T-helper 2 cell (primary cell): ENCODE measurements at places on chromosomes 6 and 20.

GRCh38 chr20:14902432-14903089 lies 565.1 kb upstream of the FLRT3 start:
- no peak for DNase-seq

- DNase-seq = no peak
Observed at GRCh38 chr6:47852727-47853126, 70.9 kb downstream of the OPN5 start.

- no peak for DNase-seq
Observed at GRCh38 chr6:63790334-63790733, 154.7 kb downstream of the PHF3 start.

DNA sequence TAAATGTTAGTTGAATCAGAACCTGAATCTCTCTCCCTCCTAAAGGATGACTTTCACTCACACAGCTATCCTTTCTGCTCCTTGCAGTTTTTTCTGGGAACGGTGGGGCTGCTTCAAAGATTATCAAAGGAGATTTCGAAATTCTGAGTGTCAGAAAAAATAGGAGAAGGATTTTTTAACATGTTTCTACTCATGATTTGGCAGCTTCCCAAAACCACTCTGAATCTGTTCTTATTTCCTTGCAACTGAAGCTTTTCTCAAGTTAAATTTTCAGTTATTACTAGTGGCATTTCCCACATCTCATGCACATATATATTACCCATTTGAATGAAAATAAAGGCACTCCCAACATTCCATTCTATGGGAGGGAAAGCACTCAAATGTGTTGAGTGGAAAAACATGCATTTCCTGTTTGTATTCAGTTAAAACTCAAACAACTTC lies 123.6 kb downstream of the LCA5 start:
- DNase-seq = no peak

- peak; percentile 48 for DNase-seq
Observed at GRCh38 chr6:20404641-20405032, 3.0 kb downstream of the E2F3 start.

DNA sequence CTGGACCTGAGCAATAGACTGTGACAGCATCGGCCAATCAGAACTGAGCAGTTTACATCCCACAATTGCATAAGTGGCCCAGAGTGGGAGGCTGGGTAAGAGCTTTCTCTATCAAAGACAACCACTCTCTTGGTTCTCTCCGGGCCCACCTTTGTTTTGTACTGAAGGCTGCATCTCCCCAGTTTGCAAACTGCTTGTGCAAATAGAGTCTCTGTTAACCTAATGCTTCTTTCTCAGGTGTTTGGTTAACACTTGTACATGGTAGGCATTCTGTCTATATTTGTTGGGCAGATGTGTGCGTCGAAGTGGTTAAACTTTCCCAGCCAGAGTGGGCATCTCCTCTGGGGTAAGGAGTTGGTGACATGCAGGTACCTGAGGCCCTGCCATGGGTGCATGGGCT lies 177.1 kb downstream of the CDH26 start:
- DNase-seq = no peak
